CD14-positive monocyte (primary cell): ENCODE measurements at places on chromosomes 2 and 18.

DNA sequence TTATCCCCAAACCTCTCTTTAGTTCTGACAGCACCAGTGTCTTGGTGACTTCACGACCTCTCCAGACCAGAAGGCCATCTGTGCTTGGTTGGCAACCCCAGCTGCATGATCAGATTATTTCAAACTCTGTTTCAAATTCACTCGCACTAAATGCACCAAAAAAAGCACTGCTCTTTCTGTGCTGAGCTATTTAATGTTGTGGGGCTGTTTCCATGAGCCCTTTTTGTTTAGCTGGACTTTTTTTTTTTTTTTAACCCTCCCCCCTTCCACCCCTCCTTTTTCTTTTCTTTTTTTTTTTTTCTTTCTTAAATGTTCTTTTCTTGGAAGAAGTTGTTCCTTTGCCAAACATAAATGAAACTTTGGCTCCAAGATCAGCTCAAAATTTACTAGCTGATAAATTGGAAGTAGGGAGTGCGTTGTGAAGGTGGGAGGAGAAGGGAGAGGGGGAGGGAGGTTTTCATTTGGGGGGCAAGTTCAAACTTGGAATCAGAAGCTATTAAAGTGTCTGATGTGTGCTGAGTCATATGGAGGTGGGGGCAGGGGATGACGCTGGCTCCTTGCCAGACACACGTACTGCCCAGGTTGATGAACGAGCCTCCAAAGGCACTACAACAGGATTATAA lies 543.0 kb upstream of the TNP1 start:
- no peak for DNase-seq

DNA sequence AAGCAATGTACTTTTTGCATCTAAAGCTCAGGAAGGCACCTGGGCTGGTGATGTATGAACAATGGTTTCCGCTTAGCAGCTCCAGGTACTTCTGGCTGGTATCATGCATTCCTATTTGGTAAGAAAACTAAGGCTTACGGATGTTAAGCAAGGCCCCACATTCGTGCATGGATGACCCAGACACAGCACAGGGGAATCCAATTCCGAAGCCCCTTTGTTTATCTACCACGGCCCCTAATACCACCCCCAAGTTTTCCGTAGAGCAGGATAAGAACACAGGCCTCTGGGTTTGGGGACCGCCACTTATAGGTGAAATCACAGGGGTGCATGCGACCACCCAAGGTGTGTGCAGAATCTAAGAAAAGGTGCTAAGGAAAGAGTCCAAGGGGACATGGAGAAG lies 192.1 kb upstream of the ID2 start:
- no peak for DNase-seq

DNA sequence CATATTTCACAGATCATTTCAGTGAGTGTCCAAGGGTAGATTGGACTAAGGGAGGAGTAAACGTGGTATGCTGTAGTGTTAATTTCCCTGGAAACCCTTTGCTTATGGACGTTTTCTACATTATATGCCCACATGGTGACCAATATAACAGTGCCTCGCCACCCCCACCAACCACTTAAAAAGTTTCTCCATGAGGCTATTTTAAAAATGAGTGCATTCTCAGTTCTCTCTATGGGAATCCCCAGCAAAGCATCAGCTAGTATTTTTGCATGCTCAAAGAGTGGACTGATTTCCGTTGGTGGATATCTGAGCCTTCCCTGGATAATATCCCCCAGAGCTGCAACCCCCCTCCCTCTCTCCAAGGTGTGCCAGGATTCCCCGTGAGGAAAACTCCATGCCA lies 73.2 kb downstream of the TGFA start:
- DNase-seq = no peak

GRCh38 chr2:151808258-151809072 lies 19.8 kb downstream of the ARL5A start:
- DNase-seq = no peak

DNA sequence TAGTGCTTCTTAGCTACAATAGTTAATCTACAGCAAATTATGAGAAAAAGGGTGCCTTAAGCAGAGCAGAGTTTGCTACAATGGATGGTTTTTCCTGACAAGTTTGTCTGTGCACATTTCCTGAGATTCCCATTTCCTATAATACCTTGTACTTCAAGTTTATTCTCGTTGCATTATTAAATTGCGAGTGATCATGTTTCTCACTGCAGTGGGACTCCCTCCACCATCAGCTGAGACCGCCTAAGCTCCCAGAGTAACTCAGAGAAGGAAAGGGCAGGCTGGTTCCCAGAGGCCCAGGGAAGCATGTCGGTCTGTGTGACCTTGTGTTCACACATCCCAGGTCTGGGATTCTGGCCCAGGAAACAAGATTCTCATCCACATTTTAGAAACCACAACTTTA lies 162.1 kb downstream of the ARL4C start:
- no peak for DNase-seq

GRCh38 chr2:204483608-204484081 lies 61.6 kb upstream of the PARD3B start:
- DNase-seq = no peak

DNA sequence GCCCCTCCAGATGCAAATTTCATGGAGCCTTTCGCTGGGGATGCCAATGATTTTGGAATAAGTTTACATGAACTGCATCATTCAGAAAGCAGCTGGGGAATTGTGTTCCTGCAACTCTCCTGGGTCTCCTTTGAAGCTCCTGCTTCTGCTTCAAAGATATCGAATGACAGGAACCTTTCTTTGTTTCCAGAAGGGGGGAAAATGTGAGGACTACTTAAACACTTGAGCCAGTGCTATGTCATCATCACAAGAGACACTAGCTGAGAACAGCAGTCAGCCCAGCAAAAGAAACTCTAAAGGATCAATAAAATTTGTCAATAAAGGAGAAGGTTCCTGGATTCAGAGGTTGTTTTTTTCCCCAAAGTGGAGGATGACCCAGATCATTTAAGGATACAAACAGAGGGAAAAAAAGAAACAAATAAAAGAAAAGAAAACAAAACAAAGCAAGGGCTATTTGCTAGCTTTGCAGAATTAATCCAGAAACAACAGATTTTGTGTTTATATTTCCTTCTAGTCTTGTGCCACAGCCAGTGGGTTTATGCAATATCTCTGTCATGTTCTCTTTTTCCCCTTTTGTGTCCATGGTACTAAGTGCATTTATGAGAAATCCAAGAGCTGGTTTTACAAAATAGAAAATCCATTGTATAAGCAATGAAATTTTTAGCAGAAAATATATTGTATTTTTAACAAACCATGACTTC lies 463.7 kb downstream of the CDH2 start:
- DNase-seq = no peak
